Keratinocyte (primary cell): ENCODE measurements at places on chromosomes 5 and 9. TPM values are rescaled to one million over a fixed set of nuclear protein-coding genes. Genes with fewer than 3 reads are reported as not detected.

MARCOL gene
- not detected in 3 replicates for polyA plus RNA-seq

TMC1 gene
- polyA plus RNA-seq = 0.05 to 0.24 TPM (median 0.12 TPM) in 3 replicates

DRD1 gene
- polyA plus RNA-seq = 0.01 TPM in 1 of 3 replicates, not detected in the others

PCDHA4 gene
- 0.01 to 0.15 TPM (median 0.07 TPM) in 3 replicates for polyA plus RNA-seq

GRCh38 chr9:92637326-92637725, 32.6 kb downstream of the IPPK start:
- peaks cover 58% of the 10 kb centered on the region for H3K36me3 ChIP-seq
- H3K27ac ChIP-seq = no peak overlapping the region
- H3K4me1 ChIP-seq = peaks cover 18% of the 10 kb centered on the region
- no peak for DNase-seq
- H3K27me3 ChIP-seq = no peaks in the 10 kb centered on the region
- H3K4me3 ChIP-seq = no peak overlapping the region

GRCh38 chr5:157842185-157842584, 16.8 kb downstream of the CLINT1 start:
- H3K27ac ChIP-seq = no peak overlapping the region
- no peaks in the 10 kb centered on the region for H3K27me3 ChIP-seq
- DNase-seq = no peak
- peaks cover 3% of the 10 kb centered on the region for H3K36me3 ChIP-seq
- H3K4me1 ChIP-seq = no peaks in the 10 kb centered on the region

- peaks cover 16% of the 10 kb centered on the region for H3K4me1 ChIP-seq
- H3K27me3 ChIP-seq = no peaks in the 10 kb centered on the region
- DNase-seq = no peak
- H3K27ac ChIP-seq = no peak overlapping the region
Observed at GRCh38 chr9:69249337-69249736, 75.3 kb downstream of the TJP2 start.
